ENCODE measurements at places on chromosomes 6 and 20. TPM values are rescaled to one million over a fixed set of nuclear protein-coding genes. Genes with fewer than 3 reads are reported as not detected.

WFDC10B gene
- not detected for total RNA-seq

CNR1 gene
- 8.4 TPM for total RNA-seq

BPI gene
- not detected for total RNA-seq

KHDRBS2 gene
- 7.0 TPM for total RNA-seq

NFATC2 gene
- 2.0 TPM for total RNA-seq

RBM12 gene
- total RNA-seq: 191 TPM

HLA-C gene
- 70.4 TPM for total RNA-seq

RAMACL gene
- total RNA-seq: 0.98 TPM

SERPINB1 gene
- 8.2 TPM for total RNA-seq

CRISP3 gene
- not detected for total RNA-seq

SIRPB2 gene
- not detected for total RNA-seq

GRCh38 chr20:14583413-14583812 is 246.0 kb upstream of the FLRT3 start:
- no peak overlapping the region for H3K4me3 ChIP-seq
- no peak for DNase-seq
- no peaks in the 10 kb centered on the region for H3K36me3 ChIP-seq
- no peak overlapping the region for H3K27ac ChIP-seq
- no peaks in the 10 kb centered on the region for H3K27me3 ChIP-seq

- H3K4me1 ChIP-seq: no peaks in the 10 kb centered on the region
- no peaks in the 10 kb centered on the region for H3K36me3 ChIP-seq
- H3K27me3 ChIP-seq: no peaks in the 10 kb centered on the region
- no peak for DNase-seq
- H3K27ac ChIP-seq: no peak overlapping the region
Measured at GRCh38 chr6:39279539-39279938, 34.7 kb downstream of the KCNK17 start.

DNA sequence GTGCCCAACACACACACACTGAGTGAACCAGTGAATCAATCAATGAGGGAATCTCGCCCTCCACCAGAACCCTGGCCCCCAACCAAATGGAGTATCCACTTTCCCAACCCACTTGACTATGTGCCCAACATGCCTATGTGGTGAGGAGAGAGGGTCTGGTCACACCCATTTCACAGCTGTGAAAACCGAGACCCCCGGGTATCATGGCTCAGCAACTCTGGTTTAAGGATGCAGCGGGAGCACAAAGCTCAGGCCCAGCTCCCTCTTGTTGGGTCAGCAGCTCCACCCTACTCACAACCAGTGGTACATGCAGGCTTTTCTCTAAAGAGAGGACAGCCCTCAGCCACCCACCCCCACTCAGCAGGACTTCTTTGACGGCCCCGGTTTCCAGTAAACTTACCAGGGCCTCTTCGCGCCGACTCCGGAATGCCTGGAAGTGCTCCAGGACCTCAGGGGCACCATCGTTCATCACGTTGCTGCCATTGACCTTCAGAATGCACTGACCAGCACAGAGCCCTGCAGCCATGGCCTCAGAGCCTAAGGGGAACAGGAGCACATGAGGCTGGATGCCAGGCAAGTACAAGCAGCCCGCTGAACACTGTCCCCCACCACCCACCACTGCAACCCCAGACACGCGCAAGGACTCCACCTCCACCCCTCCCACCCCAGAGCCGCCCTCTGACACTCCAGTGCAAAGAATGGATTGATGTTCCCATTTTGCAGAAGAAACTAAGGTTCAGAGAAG is 174.7 kb downstream of the PREX1 start:
- no peak overlapping the region for H3K4me3 ChIP-seq
- H3K36me3 ChIP-seq: peaks cover 14% of the 10 kb centered on the region
- peaks cover 6% of the 10 kb centered on the region for H3K4me1 ChIP-seq
- no peak overlapping the region for H3K27ac ChIP-seq
- H3K27me3 ChIP-seq: no peaks in the 10 kb centered on the region

GRCh38 chr6:83592770-83593394 is 80.5 kb downstream of the PRSS35 start:
- DNase-seq: no peak
- H3K4me1 ChIP-seq: peaks cover 11% of the 10 kb centered on the region
- H3K27me3 ChIP-seq: no peaks in the 10 kb centered on the region
- peaks cover 3% of the 10 kb centered on the region for H3K36me3 ChIP-seq
- H3K27ac ChIP-seq: no peak overlapping the region

DNA sequence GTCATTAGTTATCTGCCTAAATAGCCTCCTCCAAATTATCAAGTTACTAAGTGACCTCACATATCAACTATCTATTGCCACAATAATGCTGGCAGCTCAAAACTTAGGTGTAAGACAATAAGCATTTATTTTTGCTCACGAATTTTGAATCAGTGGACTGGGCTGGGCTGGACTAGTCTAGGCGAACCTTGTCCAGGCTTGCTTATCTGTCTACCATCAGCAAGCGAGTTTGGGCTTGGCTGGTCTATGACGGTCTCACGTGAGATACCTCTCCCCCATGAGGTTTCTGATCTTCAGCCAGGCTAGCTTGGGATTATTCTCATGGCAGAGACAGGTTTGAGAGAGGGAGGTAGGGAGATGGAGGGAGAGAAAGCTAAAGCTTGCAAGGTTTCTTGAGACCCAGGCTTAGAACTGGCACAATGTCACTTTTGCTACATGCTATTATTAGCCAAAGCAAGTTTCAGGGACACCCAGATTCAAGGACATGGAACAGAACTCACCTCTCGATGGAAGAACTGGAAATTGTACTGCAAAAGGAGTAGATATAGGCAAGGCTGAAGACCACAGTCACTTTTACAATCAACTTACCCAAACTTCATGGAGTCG is 80.9 kb downstream of the WASF1 start:
- H3K27ac ChIP-seq: no peak overlapping the region
- no peaks in the 10 kb centered on the region for H3K27me3 ChIP-seq
- no peak for DNase-seq
- H3K4me3 ChIP-seq: no peak overlapping the region
- peaks cover 14% of the 10 kb centered on the region for H3K36me3 ChIP-seq
- peaks cover 34% of the 10 kb centered on the region for H3K4me1 ChIP-seq

DNA sequence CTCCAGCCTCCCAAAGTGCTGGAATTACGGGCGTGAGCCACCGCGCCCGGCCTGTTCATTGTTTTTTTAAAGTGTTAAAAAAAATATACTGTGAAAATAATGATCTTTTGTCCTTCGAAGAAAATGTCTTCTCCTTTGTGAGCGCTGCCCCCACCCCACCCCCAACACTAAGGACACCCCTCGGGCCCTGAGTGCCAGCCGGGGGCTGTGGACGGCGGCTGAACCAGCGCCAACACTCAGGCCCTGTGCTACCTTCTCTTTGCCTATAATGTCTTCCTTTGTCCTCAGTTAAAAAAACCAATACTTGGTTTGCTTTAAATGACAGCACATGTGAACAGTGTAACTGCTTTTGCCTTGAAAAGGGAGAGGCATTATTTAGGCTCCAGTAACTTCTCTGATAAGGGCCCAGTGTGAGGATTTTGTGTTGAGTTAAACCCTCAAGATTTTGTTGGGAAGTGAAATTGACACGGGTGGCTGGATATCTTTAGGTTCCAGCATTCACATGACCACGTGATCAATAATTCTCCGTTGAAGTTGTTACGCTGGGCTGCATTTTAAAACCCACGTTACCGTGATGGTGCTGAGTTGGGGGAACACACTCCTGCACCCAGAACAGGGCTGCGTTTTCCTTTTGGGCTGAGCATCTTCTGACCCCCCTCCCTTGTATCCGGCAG is 9.5 kb upstream of the ADRM1 start:
- peaks cover 12% of the 10 kb centered on the region for H3K4me1 ChIP-seq
- no peak overlapping the region for H3K4me3 ChIP-seq
- peaks cover 2% of the 10 kb centered on the region for H3K36me3 ChIP-seq
- no peak overlapping the region for H3K27ac ChIP-seq

DNA sequence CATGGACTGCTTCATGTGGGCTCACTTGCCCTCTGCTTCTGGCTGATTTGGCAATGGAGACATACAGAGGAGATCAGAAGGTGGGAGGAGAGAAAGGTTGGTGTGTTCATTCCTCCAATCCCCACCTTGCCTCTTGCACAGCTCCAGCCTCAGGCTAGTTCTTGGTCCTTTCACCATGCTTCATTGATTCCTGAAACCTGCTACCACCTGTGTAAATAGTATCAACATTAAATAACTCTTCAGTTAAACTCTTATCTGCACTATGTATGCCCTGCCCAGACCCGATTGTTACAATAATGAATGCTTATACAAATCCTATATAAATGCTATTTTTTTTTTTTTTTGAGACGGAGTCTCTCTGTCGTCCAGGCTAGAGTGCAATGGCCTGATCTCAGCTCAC is 174.5 kb downstream of the CD83 start:
- no peak for DNase-seq
- peak overlapping the region; percentile 37 for H3K27ac ChIP-seq
- no peak overlapping the region for H3K4me3 ChIP-seq
- H3K4me1 ChIP-seq: peaks cover 9% of the 10 kb centered on the region
- H3K36me3 ChIP-seq: no peaks in the 10 kb centered on the region
- peaks cover 3% of the 10 kb centered on the region for H3K27me3 ChIP-seq

DNA sequence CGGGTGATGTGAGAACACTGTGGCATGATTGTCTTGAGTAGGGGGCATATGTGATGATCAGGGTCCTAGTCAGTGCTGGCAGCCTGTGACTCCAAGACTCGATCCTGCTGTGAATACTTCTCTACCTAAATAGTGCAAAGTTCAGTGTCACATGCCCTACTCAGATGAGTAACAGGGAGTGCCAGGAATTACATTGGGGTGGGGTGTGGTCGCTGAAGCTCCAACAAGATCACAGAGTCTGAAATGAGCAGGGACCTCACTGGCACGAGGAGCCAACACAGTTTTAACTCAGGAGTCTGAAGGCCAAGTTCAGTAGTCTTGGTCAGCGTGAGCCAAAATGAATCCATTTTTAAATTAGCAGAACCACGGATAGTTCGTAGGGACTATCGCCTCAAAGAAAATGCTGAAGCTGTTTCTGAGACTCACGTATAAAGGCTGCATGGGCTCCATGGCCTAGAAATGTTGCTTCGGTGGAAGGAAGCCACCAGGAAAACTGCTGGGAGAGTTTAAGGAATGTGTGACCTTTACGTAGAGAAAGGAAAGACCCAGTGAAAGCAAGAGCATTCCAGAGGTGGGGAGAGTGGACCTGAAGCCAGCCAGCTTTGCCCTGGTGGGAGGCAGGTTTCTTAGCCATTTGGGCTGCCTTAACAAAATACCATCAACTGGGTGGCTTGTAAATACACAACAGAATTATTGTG is 72.2 kb downstream of the RPP40 start:
- DNase-seq: no peak
- H3K27ac ChIP-seq: no peak overlapping the region
- no peak overlapping the region for H3K4me3 ChIP-seq
- peaks cover 47% of the 10 kb centered on the region for H3K4me1 ChIP-seq
- no peaks in the 10 kb centered on the region for H3K27me3 ChIP-seq

DNA sequence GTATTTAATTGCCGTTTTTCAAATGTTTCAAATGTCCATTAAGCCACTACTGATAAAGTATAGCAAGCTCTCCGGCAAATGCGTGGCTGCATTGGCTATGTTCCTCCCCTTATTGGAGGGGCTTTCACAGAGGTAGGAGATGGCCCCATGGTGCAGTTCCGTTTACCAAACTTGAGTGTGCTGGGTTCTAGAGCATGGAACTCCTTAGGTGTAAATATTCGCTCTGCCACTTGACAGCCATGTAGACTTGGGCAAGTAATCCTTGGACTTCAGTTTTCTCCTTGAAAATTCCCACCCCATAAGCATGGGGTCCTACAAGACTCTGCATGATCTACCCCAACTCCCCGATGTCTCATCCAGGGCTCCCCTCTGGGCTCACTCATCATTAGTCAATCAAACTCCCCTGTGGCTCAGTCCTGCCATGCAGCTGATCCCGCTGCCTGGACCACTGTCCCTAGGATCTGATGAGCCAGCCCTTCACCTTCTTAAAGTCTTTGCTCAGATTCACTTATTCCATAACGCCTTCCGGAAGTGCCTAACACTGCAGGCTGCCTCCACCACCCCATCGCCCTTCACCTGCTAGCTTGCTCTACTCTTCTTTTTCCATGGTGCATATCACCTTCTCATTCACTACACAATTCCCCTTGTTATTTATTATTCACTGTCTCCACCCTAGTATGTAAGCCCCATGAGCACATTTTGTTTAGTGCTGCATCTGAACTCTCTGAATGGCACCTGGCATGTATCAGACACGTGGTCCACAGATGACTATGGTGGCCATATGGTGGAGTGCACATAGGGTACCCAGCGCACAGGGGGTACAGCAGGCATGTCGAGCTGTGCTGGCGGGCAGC is 18.8 kb downstream of the PRR18 start:
- H3K4me1 ChIP-seq: no peaks in the 10 kb centered on the region
- no peak overlapping the region for H3K4me3 ChIP-seq
- no peak for DNase-seq
- no peaks in the 10 kb centered on the region for H3K36me3 ChIP-seq
- no peak overlapping the region for H3K27ac ChIP-seq
- H3K27me3 ChIP-seq: peaks cover 32% of the 10 kb centered on the region

DNA sequence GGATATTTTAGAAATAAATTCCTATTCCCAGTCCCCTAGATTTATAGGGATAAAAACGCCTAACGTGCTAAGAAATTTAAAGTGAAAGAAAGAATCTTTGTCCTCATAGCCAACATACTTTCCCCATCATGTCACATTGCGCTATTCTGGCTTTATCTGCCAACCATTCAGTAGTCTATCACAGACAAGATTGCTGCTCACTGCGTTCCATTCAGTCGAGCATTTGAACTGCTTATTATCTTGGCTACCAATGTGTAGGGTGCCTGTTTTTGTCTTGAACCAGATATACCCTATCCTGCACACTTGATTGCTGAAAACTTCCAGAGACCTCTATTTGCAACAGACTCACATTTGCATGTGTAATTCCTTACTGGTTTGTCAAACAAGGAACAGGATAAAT is 751.5 kb downstream of the EPHA7 start:
- H3K27ac ChIP-seq: no peak overlapping the region
- H3K27me3 ChIP-seq: no peaks in the 10 kb centered on the region
- no peaks in the 10 kb centered on the region for H3K36me3 ChIP-seq
- no peaks in the 10 kb centered on the region for H3K4me1 ChIP-seq
- no peak for DNase-seq

- H3K36me3 ChIP-seq: no peaks in the 10 kb centered on the region
- peaks cover 13% of the 10 kb centered on the region for H3K4me1 ChIP-seq
- H3K4me3 ChIP-seq: no peak overlapping the region
- DNase-seq: no peak
- no peaks in the 10 kb centered on the region for H3K27me3 ChIP-seq
Measured at GRCh38 chr6:166379103-166379586, 3.6 kb downstream of the MPC1 start.

All from neural crest cell (in vitro differentiated cells).